ENCODE measurements at places on chromosomes 1 and 21.

GRCh38 chr1:50735443-50735842, 224.6 kb downstream of the FAF1 start:
- DNase-seq = no peak

GRCh38 chr1:199593475-199593874, 434.0 kb upstream of the NR5A2 start:
- DNase-seq = no peak

- DNase-seq = no peak
Measured at GRCh38 chr1:93910305-93910704, 1.1 kb upstream of the GCLM start.

DNA sequence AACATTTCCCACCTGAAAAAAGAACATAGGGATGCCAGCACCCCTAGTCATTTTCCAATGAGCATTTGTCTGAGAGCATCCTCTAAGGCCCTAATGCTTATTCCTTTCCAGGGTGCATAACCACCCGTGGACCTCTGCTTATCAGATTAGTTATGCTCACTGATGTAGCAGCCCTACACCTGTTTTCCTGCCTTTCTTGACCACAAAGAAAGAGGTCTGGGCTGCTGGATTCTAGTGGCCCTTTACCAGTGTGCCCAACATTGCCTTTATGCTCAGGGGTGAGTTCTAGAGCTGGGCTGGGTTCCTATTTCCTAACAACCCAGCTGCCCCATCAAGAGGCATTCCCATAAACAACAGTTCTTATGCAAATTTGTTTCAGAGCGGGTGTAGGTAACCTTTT, 20.3 kb upstream of the PM20D1 start:
- no peak for DNase-seq

DNA sequence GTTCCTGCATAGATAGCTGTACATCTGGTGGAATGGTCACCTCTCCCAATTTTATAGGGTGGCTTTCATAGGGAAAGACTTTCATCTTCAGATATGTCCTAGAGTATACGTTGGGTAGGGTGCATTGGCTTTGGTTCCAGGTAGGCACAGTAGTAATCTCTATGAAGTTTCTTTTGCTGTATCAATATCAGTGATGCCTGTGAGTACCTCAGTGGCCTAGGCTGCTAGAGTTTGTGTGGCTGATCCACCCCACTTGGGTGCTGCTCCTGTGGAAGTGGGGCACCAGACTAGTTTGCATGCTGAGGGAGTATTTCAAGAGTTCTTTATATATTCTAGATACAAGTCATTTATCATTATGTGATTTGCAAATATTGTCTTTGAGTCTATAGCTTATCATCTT, 370.5 kb upstream of the VAMP3 start:
- no peak for DNase-seq

- no peak for DNase-seq
Measured at GRCh38 chr1:11985851-11986250, 5.6 kb downstream of the MFN2 start.

DNA sequence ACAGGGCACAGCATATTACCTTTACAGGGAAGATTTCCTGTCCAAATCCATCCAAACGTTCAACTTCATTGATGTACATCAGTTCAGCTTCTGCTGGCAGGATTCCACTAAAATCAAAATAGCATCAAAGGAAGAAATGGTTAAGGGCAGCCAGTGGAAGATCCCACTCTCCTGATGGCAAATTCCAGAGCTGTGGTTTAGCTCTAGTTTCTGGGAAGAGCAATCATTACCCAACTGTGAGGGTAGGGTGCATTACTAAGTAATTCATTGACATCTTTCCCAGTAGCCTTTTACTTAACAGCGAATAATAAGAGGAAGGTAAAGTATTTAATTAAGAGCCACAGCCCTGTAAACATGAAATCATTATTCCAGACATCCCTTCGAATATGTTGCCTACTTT, 120.7 kb downstream of the SMYD2 start:
- no peak for DNase-seq

- DNase-seq = no peak
Measured at GRCh38 chr1:109884242-109884891, 26.3 kb upstream of the CSF1 start.

DNA sequence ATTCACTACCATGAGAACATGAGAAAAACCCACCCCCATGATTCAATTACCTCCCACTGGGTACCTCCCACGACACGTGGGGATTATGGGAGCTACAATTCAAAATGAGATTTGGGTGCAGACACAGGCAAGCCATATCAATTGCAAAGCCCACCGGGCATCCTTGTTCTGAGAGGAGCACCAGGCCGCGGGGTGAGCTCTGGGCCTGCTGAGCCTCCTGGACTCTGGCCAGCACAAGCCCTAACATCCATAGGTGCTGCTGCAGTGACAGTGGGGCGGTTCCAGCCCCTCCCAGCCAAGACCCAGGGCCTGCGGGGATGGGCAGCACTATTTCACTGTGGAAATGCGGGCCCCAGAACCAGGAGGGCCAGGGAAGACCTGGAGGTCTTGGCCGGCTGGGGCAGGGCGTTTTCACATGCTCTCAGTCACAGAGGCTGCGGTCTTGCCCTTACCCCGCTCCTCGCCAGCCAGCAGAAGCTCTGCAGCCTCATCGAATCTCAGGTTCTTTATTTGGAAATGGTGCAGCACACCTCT, 103.8 kb downstream of the PCBP3 start:
- DNase-seq = no peak

DNA sequence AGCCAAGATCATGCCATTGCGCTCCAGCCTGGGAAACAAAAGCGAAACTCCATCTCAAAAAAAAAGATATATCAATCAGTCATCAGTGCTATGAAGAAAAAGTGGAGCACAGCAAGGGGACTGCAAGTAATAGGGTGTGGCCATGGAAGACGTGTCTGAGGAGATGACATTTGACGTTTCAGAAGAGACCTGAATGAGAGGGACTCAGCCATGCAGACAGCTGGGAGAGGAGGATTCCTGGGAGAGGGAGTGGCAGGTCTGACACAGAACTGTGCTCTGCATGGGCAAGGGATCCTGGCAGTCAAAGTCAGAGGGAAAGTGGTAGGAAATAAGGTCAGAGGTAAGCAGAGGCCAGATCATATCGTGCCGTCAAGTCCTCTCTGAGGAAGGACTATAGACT, 3.3 kb downstream of the LAX1 start:
- no peak for DNase-seq

DNA sequence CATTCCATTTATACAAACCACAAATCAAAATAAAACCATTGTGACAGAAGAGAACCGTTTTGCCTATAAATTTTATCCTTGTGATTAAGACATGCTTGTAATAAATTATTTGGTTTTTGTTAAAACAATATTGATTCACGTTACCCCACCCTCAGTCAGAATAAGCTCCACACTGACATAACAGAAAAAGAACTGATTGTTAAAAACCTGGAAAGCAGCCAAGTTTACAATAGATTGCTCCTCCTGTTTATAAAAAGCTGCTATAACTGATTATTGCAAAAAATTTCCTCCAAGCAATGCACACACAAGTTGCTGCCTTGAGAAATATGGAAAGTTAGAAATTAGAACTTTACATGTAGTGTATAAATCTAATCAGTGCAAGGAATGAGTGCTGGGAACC, 263.5 kb downstream of the SETD4 start:
- DNase-seq = no peak

- no peak for DNase-seq
Measured at GRCh38 chr1:81738875-81739274, 61.9 kb upstream of the ADGRL2 start.

DNA sequence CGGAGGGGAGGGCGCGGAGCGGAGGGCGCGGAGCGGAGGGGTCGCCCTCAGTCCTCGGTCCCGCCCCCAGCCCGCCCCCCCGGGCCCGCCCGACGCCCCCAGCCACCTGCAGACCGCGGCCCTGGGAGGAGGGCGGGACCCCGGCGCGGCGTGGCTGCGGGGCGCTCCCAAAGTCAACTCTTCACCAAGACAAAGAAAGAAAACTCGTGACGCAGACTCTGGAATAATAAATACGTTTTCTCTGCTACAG, 1.2 kb downstream of the HES4 start:
- no peak for DNase-seq

GRCh38 chr1:113980110-113980509, 836 bp downstream of the OLFML3 start:
- no peak for DNase-seq

- no peak for DNase-seq
Measured at GRCh38 chr1:33394770-33395169, 36.1 kb downstream of the PHC2 start.

DNA sequence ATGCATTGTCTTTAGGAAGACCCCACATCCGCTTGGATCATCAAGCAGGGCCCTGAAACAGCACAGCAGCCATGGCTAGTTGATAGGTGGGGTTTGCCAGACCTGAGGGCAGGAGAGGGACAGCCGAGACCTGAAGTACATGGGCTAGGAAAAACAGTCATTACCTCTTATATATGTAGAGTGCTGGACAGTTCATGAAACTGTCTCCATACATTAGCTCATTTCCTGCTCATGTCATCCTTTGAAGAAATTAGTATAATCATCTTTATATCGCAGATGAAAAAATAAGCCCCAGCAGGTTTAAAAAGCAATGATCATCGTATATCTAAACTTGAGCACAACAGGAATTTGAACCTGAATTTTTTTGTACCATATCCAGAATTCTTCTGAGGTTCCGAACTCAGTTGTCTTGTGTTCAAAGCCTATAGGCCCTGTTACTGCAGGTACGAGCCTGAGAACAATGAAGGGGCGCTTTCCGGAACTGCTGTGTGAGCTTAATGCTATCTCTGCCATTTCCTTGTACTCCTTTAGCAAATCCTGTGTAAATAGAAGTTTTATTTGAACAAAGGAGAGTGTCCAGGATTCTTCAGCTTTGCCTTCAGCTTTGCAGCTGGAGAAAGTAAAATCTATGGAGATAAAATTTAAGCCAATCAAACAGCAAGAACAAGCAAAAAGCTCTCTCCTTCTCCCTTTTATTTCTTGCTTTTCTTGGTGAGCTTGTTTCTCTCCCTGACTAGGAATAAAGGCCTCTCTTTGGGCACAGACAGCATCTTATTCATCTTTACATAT, 32.4 kb upstream of the DUSP10 start:
- DNase-seq = no peak

GRCh38 chr1:89807983-89808382, 12.8 kb upstream of the LRRC8D start:
- no peak for DNase-seq

- no peak for DNase-seq
Measured at GRCh38 chr1:75487399-75487798, 123.5 kb downstream of the SLC44A5 start.

DNA sequence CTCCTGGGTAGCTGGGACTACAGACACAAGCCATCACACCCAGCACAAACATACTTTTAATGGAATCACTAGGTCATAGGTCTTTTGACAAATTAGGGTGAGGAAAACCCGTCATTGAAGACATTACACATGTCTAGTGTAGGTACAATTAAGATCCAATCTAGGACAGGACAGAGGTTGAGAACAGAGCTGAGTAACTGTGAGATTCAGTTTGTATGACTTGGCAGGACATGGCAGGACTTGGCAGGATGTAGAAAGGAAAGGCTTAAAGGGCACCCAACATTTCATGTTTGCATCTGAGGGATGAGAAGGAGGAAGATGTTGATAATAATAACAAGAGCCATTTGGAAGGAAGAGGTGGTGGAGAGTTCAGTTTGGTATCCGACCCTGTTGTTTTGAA, 483.8 kb downstream of the PCP4 start:
- no peak for DNase-seq
